ENCODE measurements at places on chromosomes 5 and 9.
A peak's percentile ranks its signal among the peaks of the same experiment; 100 is the strongest.

GRCh38 chr5:96081276-96081858 lies 119.7 kb upstream of the ELL2 start:
- DNase-seq = no peak

DNA sequence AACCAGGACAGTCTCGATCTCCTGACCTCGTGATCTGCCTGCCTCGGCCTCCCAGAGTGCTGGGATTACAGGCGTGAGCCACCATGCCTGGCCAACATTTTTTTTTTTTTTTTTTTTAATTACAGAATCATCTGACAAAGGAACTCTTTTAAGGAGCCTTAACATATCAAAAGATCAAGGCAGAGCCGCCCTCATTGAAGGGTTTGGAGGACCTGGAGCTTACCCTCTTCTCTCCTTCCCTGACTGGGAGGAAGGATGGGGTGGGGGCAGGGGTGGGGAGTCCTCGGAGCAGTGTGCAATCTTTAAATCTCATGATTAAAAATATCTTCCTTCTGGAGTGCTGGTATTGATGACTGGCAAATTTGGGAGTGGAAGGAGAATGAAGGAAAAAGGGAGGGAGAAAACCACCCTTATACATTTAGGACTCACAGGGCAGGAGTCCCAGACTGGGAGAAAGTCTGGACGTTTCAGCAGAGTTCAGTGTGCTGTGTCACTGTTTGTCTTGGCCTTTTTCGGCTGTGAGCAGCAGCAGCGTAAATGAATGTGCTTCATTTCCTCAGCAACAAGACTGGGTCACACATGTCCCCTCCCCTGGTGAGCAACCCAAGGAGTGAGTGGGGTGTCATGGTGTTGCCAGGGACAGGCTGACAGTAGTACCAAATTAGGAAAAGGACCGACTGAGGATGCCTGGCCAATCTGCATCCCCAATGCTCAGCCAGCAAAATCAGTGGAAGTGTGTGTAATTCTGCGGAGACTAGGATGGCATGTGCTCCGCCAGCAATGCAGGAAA lies 115.3 kb upstream of the BNC2 start:
- DNase-seq = no peak

DNA sequence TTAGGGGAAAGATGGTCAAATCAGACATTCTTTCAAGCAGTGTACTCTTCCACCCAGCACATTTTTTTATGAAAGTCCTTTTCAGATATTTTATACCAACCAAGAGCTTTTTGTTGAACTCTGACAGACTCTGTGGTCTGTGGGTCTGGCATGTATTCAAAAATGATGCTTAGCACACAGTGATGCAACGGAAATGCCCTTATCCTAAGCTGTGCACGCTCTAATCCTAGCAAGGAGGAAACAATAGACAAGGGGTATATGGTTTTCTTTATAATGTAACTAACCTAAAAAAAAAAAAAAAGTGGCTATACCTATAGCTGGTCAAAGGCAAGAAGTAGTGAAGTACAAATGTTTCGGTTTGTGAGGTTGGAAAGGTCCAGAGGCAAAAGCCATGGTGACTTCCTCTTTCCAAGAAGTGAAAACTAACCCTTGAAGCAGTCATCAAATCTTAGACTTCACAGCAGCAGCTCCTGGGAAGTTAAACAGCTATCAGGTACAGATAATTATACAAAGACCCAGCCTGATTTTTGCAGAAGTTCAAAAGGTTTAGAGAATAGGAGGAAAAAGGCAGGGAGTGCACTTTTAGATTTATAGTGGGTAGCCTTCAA lies 82.5 kb downstream of the SEMA6A start:
- DNase-seq = no peak

DNA sequence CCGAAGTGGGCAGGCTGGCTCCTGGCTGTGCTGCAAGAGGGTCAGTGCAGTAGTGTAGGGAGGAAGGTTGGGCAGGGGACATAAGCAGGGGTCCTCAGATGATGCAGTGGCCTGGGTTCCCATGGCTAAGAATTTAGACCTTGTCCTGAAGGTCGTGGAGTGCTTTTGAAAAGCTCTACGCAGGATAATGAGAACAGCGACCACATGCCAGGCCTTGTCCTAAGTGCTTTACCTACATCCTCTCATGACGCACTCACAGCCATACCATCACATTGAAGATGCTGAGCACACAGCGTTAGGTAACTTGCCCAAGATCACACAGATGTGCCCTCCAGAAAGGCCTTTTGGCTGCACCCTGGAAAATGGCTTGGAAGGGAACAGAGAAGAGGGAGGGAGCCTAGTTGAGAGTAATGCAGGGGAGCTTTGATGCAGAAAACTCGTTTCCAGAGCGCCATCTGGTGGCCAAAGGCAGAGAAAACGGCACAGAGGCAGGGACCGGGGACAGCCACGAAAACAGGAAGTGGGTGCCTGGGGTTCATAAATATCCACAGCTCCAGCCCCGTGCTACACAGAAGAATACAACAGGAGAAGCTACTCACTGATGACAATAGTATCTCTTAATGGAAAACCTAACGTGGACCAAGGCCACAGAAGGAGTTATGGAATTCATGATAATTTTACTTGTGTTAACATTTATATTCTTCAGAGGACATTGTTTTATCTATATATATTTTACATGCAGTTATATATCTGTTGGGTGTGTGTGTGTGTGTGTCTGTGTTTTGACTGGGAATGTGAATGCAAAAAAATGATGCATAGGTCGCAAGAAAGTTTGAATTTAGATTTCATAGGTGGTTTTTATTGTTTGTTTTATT lies 2.7 kb upstream of the PCDH12 start:
- peak; percentile 85 for DNase-seq

DNA sequence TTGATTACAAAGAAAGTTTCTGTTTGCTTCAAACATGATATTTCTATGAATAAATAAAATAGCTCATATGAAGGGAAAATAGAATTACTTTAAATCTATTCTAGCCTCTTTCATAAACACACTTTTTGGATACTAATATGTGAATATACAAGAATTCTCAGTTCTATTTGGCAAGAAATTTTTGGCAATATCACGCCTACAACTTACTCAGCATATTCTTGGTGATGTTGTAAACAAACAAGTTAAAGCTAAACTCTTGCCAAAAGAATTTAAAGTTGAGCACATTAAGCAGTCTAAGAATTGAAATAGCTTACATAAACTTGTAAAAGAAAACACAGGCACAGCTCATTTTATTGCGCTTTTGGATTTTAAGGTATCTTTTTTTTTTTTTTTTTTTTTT lies 209.8 kb downstream of the CDH12 start:
- no peak for DNase-seq

GRCh38 chr9:105881654-105882349 lies 187.5 kb downstream of the TMEM38B start:
- DNase-seq = peak; percentile 67

- no peak for DNase-seq
These were observed 57.0 kb downstream of the WNK2 start for GRCh38 chr9:93240891-93241334.

GRCh38 chr9:135448663-135449100 lies 30.9 kb upstream of the PPP1R26 start:
- no peak for DNase-seq

DNA sequence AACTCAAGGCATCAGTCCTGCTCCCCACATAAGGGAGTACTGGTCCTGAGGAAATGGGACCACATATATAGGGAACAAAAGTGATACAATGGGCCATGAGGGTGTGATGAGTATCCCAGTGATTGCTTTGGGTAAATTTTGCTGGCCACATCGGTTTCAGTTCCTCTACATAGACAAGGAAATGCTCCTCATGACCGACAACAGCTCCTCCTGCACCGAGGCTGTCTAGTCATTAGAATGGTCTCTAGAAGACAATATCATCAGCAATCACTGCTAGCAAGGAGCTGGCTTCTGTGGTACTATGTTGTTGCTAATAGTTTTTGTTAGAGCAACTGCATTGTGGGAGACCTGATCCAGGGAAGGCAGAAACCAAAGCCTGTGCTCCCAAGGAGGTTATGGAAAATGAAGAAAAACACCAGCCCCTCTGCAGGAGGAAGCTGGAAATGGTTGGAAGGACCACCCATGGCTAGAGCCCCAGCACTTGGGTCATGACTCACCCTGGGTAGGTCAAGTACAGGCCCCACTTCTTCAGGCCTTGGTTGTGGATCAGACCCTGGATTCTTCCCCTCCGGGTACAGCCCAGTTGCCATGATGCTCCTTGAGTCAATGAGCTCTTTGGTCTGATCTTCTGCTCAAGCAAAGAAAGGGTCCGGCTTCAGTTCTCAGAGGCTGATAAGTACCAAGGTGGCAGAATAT lies 3.4 kb upstream of the CTSL start:
- DNase-seq = no peak

GRCh38 chr5:51651889-51652288 lies 268.6 kb downstream of the ISL1 start:
- DNase-seq = no peak

DNA sequence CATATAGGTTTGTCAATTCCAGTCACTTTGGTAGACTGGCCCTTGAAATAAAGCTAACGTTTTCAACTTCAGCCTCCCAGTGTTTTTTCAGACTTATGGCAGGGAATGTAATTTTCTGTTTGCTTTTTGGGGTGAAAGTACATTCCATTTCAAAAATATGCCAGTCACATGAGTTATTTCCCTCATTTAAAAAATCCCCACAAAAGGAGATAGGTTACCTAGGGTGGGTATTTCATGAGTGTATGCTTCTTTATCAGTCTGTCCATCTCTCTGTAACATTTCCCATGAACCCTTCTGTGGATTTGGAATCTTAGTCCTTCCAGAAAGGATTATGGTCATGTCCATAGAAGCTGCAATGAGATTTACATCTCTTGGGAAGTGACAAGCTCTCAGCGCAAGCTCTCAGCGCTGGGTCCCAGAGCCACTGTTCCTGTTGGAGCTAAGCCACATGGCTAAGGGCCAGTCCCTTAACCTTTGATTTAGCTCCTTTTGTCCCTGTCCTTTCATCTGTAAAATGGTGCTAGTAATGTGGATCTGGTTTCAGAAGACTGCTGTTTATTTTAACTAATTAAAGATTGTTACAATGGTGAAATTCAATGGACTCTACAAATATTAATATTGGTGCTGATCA lies 294.9 kb downstream of the NR3C1 start:
- DNase-seq = no peak

GRCh38 chr5:174532455-174533453 lies 191.6 kb upstream of the MSX2 start:
- DNase-seq = peak; percentile 93

- no peak for DNase-seq
These were observed 165.7 kb downstream of the CEMIP2 start for GRCh38 chr9:71602652-71603051.

DNA sequence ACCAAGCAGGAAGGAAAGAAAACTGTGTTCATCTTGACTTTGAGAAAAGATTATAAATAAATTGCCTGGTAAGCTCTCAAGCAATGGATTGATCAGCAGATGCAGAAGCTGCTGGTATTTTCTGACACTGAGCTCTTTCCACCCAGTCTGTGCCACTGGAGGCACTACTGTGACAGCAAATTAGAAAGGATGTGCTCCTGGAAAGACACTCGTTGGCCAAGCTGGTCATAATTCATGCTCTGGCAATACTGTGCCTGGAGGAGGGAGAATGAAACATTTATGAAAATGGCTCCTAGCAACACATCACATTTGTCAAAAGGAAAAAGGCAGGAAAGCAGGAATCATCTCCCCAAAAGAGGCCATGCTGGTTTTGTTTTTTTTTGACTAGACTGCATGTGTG lies 84.2 kb downstream of the CAVIN4 start:
- no peak for DNase-seq

- DNase-seq = peak; percentile 75
These were observed 98.8 kb downstream of the LHX2 start for GRCh38 chr9:124110307-124110915.

DNA sequence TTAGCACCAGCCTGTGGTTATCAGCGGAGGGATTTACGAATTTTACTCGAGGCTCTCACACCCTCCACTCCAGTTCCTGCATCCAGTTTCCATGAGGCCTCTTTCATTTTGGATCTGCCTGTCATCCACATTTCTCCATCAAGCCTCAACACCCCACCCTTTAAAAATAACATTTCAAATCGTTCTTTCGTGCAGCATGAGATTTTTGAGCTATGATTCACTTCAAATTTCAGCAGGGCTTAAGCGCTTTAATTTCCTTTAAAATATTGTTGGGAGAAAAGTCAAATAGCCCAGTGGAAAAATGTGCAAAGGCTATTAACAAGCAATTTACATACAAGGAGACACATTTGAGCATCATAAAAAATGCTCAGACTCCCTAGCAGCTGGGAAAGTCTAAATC lies 103.2 kb downstream of the MSX2 start:
- no peak for DNase-seq

GRCh38 chr9:8390571-8390970 lies 591.0 kb upstream of the DMAC1 start:
- no peak for DNase-seq

GRCh38 chr9:28801144-28801799 lies 1228.0 kb upstream of the C9orf72 start:
- DNase-seq = no peak

DNA sequence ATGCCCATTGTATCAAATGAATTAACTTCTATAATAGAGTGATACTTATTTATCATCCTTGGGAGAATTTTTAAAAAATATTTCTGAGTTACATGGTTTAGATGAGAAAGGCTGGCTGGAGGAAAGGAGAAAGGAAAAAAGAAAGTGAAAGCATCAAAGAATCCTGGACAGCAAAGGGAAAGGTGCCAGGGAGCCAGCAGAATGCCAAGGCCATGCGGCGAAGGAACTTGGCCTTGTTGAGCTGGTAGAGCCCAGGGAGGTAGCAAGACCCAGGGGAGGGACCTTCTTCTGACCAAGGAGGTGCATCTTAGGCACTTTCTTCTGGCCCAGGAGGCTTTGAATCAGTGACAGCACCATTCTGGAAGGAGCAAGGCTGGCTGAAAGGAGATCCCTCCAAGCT lies 240.5 kb downstream of the ENC1 start:
- DNase-seq = no peak

DNA sequence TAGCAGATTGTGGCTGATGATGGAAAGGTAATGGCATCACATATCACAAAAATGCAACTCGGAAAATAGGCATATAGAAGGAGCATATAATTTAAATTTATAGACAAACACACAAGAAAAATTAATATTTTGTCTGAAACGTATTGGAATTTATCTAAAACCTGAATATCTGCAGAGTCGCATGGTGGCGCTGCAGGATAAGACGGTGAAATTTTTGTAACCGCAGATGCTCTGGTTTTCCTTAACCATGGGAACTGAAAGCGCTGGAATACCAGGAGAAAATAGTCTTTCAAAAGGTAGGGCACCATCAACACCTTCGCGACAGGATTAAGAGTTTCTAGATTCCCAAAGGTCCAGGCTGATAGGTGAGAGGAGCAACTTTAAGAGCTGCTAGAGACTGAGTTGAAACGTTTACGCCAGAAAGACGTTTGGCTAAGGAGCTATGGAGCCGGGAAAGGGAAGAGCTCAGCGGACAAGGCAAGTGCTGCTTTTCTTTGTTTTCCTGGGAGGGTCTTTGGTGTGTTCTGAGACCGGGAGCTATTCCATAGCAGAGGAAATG lies 11.0 kb upstream of the PCDHB15 start:
- DNase-seq = no peak
